ENCODE measurements at places on chromosomes 11 and 22.
A peak's percentile ranks its signal among the peaks of the same experiment; 100 is the strongest.

DNA sequence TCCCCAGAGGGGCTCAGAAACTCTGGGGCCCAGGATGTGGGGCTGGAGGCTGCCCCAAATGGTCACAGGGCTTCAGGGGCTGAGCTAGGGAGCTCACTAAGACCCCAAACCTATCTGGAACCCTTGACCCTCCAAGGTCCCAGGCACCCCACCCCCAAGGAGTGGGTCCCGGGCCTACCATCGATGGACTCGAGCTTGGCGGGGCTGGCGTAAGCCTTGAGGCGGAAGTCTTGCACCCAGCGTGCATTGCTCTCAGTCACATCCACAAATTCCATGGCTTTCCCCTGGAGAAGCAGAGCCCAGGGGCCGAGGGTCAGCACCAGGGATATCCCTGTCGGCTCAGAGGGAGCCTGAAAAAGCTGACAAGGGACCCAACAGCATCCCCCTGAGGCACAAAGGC is 3.5 kb downstream of the GATD1 start:
- DNase-seq = no peak

DNA sequence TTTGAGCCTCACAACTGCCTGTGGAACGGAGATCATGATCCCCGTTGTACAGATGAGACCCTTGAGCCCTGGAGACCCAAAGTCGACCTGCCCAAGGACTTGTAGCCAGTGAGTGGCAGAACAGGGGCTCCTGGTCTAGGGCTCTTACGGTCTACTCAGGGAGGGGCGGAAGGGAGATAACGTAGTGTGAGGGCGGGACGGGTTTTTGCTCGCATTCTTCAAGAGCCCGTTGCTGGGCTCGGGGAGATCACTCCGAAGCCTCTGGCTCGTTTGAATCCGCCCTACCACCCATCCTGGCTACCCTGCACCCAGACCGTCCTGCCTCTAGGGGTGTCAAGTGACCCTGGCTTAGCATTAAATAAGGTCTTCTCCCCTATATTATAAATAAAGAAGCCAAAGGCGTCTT is 639 bp downstream of the CRY2 start:
- peak; percentile 32 for DNase-seq

DNA sequence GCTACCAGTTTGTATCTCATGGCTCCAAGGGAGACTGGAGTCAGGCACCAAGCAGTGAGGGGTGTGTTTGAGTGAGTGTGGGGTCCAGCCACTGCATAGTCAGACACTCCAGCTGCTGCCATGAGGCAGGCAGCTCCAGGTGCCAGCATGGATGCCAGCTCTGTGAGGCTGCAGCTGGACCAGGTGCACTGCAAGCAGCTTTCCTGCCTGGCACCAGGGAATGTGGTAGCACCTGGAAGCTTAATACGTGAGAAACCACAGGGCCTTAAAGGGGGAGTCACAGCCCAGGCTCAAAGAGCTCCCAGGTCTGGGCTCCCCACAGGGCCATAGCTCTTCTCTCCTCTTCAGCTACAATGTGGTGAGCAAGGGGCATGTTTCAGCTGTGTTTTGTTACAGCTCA is 817.8 kb upstream of the LUZP2 start:
- no peak for DNase-seq

GRCh38 chr11:73463359-73463758 is 87.2 kb downstream of the RELT start:
- DNase-seq = no peak

GRCh38 chr11:13040969-13041561 is 31.9 kb downstream of the RASSF10 start:
- no peak for DNase-seq
